ENCODE measurements at places on chromosomes 2 and 18. TPM values are rescaled to one million over a fixed set of nuclear protein-coding genes. Genes with fewer than 3 reads are reported as not detected.

DNA sequence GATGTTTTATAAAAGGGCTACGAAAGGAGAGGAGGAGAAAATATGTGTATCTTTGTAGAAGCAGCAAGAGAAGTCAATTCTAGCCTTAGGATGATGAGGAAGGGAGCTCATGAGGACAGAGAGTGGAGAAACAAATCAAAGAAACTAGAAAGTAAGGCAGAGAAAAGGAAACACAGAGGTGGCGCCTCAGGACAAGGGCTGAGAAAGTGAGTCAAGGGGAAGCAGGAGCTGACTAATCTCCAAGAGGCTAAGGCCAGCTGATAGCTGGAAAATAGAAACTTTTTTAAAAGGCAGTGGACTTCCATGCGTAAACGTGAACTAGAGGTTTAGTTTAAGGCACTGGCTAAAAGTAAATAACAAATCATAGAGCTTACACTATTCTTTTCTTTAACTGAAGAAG is 173.3 kb downstream of the ANKRD44 start:
- DNase-seq, result no peak

- no peak for DNase-seq
Observed at GRCh38 chr2:71722286-71722685, 268.9 kb downstream of the DYSF start.

GRCh38 chr2:39870871-39871270 is 91.8 kb upstream of the THUMPD2 start:
- no peak for DNase-seq

- no peak for DNase-seq
Observed at GRCh38 chr2:241312082-241312481, 3.4 kb downstream of the HDLBP start.

DNA sequence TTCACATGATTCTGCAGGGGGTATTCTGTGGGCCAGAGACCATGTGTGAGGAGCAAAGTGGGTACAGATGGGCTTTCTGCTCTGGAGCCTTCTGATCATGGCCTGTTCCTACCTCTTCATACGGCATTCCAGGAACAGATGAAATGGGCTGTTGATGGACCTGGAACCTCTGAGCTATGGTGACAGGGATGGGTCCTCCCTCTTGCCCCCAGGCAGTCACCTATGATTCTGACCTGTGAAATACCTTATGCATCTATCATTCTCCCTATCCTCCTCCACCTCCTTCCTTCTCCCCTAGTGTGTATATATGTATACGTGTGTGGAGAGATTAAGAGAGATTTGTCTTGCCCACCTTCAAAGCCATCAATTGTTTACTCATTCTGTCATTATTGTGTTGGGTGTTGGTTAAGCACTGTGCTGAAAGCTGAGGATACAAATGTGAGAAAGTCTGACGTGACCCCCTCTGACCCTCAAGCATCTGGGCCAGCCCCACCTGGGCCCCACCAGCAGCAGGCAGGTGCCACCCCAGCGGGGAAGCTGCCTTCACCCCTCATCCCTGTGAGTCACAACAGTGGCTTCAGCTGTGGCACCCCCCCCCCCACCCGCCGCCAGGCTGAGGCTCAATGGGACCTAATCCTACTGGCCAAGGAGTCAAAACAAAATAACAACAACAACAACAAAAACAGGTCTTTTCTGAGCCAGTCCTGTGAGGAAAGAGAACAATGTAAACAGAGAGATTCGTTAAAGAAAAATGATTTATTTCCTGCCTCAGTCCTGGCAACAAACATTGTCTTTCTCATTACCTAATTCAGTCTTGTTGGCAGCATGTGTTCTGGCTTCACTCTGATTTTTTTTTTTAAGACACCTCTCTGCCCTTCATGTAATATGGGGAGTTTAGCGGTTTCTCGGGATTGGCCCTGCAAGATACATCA is 103.8 kb upstream of the CDC42EP3 start:
- DNase-seq, result no peak

CHRNG gene
- not detected for total RNA-seq

GRCh38 chr2:199734651-199735050 is 116.3 kb downstream of the FTCDNL1 start:
- no peak for DNase-seq

DNA sequence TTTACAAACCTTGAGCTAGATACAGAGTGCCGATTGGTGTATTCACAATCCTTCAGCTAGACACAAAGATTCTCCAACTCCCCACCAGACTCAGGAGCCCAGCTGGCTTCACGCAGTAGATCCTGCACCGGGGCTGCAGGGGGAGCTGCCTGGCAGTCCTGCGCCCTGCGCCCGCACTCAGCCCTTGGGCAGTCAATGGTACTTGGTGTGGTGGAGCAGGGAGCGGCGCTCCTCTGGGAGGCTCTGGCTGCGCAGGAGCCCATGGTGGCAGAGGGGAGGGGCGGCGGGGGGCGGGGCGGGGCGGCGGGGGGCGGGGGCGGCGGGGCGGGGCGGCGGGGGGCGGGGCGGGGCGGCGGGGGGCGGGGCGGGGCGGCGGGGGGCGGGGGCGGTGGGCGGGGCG is 923.4 kb downstream of the SOCS6 start:
- DNase-seq, result no peak

DNA sequence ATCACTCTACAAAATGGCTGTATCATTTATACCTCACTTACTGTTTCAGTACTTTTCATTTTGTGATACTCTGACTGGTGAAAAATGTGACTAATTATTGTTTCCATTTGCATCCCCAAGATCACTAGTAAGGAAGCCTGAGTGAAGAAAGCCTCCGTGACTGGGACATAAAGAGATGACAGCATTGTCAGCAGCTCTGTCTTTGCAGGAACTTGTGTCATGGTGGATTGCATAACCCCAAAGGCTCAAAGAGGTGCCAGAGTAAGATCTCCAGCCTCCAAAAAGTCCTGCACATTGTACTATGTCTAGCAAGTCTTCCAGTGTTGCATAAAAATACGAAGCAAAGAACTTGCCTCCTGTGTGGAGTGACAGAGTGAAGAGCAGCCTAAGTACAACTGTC is 187.5 kb upstream of the CRIM1 start:
- DNase-seq, result no peak

- DNase-seq, result no peak
Observed at GRCh38 chr18:24677011-24677410, 216.6 kb downstream of the HRH4 start.
